ENCODE measurements at places on chromosomes 12 and 14.

GRCh38 chr12:75969768-75970167, 61.8 kb downstream of the PHLDA1 start:
- no peak for DNase-seq

- no peak for DNase-seq
Measured at GRCh38 chr12:41467591-41468325, 279.6 kb downstream of the PDZRN4 start.

DNA sequence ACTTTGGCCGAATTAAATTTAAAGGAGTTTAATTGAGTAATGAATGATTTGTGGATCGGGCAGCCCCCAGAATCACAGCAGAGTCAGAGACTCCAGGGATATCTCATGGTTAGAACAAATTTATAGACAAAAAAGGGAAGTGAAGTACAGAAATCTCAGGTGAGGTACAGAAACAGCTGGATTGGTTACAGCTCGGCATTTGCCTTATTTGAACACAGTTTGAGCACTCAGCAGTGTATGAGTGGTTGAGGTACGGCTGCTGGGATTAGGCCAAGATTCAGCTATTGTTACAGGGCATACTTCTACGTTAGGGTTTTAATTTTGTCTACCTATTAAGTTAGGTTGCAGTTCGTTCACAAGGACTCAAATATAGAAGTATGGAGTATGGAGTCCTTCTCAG, 23.3 kb downstream of the CCDC38 start:
- DNase-seq: no peak

DNA sequence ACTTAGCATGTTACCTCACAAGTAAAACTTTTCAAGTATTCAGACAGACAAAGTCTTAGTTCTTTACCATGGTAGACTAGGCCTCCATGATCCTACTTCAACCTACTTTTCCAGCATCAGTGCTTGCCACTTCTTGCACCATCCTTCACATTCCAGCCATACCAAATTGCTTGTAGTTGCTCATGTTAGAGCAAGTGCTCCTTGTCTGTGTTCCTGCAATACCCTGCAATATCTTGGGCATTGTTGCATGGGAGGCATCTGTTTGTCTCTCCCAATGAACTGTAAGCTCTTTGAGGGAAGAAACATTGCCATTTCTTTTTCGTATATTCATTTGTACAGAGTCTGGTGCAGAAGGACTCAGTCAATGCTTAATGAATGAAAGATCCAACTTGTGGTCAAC, 78.0 kb downstream of the SRGAP1 start:
- DNase-seq: no peak

DNA sequence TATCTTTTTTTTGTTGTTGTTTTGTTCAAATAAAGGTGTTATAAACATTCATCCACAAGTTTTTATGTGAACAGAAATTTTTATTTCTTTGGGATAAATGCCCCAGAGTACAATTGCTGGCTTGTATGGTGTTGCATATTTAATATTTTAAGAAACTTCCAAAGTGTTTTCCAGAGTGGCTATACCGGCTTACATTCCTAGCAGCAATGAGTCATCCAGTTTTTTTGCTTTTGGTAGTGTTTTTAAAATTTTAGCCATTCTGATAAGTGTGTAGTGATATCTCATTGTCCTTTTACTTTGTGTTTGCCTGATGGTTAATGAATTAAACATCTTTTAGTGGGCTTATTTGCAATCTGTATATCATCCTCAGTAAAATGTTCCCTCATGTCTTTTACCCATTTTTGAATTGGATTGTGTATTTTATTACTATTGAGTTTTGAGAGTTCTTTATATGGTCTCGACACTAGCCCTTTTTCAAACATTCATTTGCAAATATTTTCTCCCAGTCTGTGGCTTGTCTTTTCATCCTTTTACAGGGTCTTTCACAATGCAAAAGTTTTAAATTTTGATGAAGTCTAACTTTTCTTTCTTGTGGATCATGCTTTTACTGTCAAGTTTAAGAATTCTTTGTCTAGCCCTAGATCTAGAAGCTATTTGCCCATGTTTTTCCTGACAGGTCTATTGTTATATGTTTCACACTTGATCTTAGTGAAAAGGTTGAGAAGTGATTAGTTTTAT, 29.5 kb downstream of the PPP4R4 start:
- DNase-seq: no peak

DNA sequence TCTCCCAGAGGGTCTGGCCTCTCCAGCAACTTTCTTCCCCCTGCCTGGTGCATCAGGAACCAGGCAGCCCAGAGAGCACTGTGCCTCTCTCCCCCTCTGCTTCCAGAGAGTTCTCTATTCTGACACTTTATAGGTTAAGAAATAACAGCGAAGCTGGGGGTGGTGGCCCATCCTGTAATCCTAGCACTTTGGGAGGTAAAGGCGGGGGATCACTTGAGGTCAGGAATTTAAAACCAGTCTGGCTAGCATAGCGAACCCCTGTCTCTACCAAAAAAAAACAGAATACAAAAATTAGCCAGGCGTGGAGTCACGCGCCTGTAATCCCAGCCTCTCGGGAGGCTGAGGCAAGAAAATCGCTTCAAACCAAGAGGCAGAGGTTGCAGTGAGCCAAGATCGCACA, 58.3 kb downstream of the ESRRB start:
- DNase-seq: peak; percentile 86

DNA sequence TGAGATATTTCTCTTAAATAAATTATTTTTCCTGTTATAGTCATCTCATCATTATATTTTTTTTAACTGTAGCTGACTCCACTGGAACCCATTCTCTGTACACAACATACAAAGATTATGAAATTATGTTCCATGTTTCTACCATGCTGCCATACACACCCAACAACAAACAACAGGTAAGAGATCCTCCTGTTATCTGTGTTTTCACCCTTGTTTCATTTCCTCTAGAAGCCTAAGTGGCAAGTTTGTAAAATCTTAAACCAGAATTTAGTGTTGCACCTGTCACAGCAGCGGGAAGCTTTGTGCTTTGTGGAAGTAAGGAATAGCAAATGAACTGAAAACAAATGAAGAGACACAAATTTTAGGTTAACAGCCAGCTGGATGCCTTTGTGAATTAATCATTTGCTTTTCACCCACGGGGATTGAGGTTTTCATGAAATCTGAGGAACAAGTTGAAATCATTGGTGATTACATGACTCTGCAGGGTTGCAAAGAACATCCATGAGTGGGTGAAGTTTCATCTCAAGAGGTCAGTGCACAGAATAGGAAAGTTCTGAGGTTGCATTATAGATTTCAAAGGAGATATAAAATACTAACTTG, 273.9 kb upstream of the RGS6 start:
- DNase-seq: no peak

GRCh38 chr12:24198070-24198469, 248.6 kb upstream of the SOX5 start:
- no peak for DNase-seq

- no peak for DNase-seq
Measured at GRCh38 chr14:106308839-106309389, 782.5 kb downstream of the TMEM121 start.

DNA sequence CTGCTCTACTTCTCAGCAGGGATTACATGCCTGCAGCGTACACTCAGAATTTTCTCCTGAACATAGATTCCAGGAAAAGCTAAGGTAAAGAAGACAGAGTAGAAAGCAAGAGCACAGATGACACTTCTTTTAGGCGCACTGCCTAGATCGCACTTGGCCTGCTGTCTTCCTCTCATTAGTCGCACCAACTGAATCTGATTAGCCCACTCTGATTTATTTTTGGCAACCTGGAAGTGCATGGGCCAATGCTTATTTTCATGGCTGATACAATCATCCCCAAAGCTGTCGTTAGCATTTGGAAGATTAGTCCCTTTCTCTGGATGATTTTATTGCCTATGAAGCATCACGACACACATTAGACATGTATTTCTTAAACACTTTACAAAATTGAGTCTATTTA, 152.5 kb downstream of the PTPRO start:
- no peak for DNase-seq

- no peak for DNase-seq
Measured at GRCh38 chr14:76769636-76770292, 8.5 kb downstream of the VASH1 start.

- DNase-seq: no peak
Measured at GRCh38 chr14:92886337-92886736, 36.6 kb upstream of the CHGA start.

- no peak for DNase-seq
Measured at GRCh38 chr14:65750906-65751305, 338.4 kb downstream of the FUT8 start.

- no peak for DNase-seq
Measured at GRCh38 chr12:132178801-132179401, 34.6 kb downstream of the NOC4L start.

DNA sequence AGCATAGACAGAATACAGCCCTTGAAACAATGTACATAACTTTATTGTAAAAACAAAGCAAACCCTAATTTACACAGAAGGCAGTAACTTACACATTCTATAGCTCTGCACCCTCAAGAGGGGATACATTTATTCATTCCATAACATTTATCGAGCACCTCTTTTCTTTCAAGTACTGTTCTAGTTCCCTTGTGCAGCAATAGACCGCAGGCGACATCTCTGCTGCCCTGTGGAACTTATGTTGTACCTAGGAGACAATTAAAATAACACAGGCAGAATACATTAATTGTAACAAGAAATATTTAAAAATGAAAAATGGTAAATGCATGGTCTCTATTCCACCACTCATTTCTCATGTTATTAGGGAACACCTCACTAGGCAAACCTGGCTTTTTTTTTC, 1.4 kb upstream of the ARHGDIB start:
- no peak for DNase-seq

- DNase-seq: no peak
Measured at GRCh38 chr12:54411391-54412241, 7.5 kb downstream of the ITGA5 start.

DNA sequence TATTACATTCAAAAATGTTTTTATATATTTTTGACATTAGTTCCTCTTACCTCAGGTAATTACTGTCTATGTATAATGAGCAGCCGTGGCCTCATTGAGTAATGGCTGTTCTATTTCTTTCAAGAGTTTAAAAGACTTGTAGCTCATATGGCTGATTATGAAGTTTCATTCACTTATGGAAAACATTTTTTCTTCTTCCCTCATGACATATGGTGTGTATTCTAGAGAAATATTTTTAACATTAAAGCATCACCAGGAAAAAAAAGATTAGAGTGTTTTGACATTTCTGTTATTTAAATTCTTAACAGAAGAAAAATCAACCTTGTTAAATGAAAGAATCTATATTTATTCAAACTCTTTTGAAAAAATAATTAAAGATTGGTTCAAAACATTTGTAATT, 422.4 kb downstream of the TMEM117 start:
- no peak for DNase-seq

DNA sequence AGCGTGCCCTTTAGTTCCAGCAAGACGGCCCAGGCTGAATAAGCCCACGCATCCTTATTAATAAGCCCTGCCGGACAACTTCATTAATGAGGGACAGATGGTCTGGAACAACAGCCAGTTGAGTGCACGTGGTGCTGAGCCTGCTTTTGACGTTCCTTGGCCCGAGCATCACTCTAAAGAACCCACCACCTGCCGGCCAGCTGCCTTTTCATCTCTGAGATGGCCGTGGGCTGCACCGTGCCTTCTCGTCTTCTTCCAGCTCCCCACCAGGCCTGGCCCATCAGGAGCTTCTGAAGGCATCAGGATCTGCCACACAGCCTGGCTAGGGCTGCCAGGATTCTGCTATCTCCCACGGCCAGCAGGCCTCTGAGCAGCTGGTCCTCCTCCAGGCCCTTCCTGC, 80.0 kb downstream of the AACS start:
- DNase-seq: no peak

GRCh38 chr14:99224116-99224910, 47.7 kb downstream of the BCL11B start:
- no peak for DNase-seq

GRCh38 chr12:56763753-56764657, 881 bp downstream of the HSD17B6 start:
- DNase-seq: no peak

DNA sequence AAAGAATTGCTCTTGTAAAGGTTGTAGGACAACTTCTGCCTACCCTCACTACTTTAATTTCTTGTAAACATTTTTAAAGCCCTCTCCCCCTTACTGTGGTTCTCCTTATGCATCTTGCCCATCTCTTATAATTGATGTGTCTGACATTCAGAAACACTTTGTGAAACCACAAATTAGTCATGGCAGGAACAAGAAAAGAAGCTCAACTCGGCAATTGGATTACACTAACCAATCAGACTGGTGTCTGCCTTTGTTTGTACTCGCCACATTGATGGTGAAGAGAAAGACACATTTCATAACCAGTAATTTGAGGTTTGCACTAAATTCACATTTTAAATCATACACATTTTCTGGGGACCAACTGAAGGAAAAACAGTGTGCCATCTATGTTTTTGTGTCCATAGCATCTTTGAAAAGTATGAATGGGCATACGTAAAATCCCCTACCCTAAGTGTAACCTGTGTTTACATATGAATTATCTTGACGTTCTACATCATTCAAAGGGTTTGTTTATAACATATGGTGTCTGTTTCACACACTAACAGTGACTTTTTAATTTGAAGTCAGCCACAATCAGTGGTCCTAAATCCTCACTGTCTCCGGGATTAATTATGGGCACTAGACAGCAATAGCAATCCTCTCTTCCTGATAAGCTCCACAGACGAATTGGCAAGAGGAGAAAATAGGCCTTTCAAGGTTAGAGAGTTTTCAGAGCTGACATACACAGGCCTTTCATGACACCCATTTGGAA, 49.9 kb downstream of the OTX2 start:
- no peak for DNase-seq

DNA sequence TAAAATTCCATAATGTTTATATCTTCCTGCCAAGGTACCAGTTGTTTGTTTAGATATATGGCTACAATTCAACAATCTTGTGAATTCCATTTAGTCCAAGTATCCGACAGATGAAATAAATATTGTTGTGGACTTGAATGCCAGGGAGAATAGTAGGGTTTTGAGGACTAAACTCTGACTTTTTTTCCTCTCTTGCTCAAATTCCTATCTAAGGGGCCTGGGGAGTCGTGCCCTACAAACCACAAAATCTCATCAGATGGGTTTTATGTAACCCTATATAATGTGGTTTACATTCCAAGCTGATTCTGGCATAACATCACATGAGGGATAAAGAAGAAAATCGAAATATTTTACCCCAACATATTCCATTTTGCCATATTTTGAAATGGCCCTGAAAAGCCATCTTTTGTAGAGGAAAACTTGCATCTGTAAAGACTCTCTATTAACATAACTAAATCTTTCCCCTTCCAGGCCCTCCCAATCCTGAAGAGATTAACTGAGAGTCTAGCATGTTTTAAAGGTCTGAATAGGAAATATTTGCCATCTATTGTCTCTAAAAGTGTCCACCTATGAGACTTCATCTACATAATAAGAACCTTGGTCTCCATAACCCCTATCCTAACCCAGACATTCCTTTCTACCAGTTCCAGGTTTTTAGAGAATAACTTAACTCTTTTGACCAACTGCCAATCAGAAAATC, 184.7 kb upstream of the KITLG start:
- no peak for DNase-seq

GRCh38 chr12:24630446-24630845, 318.5 kb downstream of the BCAT1 start:
- no peak for DNase-seq

- DNase-seq: peak; percentile 98
Measured at GRCh38 chr14:65412032-65412846, at the start of gene FUT8. TSS of gene FUT8 (plus strand) at chr14:65412730. CDS start at chr14:65561564, 148,834 bp downstream.

All from thyroid gland (tissue), 4 donors.